NCI-H69 (cell line): ENCODE measurements at places on chromosomes 4 and X.

- DNase-seq: no peak
These were observed 126.8 kb upstream of the MAMLD1 start for GRCh38 chrX:150236327-150236726.

- no peak for DNase-seq
These were observed 543.1 kb upstream of the ADGRL3 start for GRCh38 chr4:60657041-60657440.

- DNase-seq: no peak
These were observed 381.7 kb upstream of the FGF13 start for GRCh38 chrX:139093201-139093600.

- DNase-seq: peak; percentile 45
These were observed 12.4 kb downstream of the YIPF6 start for GRCh38 chrX:68511255-68511654.

DNA sequence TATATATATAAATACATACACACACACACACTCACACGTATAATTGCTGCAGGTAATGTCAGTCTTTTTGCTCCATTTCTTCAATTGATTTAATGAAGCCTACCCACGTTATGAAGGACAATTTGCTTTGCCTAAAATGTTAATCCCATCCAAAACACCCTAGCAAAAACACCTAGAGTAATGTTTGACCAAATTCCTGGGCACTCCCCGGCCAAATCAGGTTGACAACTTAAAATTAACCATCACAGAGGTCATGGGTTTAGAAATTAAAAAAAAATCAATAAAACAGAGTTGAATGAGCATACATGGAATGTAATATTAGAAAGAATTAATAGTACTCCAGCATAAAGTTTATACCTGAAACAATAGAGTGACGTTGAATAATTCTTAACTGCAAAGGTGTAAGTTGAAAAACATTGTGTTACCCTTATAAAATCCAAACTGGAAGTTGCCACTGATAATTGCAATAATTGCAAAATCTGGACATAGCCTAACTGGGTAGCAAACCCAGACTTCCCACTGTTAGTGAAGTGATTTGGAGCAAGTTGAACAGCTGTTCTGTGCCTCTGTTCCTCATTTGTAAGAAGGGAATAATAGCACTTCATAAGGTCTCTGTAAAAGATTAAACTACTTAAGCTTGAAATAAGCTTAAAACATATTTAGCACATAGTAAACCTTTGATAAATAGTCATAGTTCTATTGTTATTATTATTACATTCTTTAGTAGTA lies 2120.5 kb downstream of the PCDH7 start:
- DNase-seq: peak; percentile 28

- no peak for DNase-seq
These were observed 17.1 kb downstream of the RCHY1 start for GRCh38 chr4:75497133-75497532.

GRCh38 chrX:67328476-67328875 lies 215.3 kb upstream of the AR start:
- DNase-seq: no peak

- no peak for DNase-seq
These were observed 42.2 kb upstream of the SCOC start for GRCh38 chr4:140331245-140331644.

DNA sequence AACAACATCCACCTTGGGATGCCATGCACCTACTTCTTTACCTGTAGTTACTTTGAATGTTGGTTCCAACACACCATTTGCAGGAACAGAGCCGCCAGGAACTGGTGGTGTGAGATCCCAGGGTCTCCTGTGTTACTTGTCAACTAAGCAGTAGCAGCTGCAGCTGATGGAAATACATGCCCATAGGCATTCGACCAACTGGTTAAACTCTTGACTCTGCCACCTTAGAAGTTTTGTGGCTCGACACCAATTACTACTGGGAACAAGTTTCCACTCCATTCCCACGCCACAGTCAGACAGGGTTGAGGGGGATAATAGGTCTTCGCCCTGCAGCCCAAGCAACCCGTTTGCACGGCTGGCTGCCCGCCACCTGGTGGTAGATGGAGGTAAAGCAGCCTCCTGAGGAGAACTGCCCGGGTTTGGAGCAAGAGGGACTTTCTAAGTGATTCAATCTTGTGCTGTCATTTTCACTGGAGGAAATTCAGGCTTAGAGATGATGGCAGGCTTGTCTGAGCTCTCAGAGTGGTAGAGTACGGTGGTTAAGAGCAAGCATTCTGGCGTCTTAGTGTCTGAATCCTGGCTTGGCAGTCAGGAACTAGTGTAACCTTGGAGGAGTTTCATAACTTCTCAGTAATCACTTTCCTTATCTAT lies 119.1 kb upstream of the TRIM2 start:
- DNase-seq: peak; percentile 58

- no peak for DNase-seq
These were observed 22.6 kb upstream of the UBA1 start for GRCh38 chrX:47170861-47171692.

DNA sequence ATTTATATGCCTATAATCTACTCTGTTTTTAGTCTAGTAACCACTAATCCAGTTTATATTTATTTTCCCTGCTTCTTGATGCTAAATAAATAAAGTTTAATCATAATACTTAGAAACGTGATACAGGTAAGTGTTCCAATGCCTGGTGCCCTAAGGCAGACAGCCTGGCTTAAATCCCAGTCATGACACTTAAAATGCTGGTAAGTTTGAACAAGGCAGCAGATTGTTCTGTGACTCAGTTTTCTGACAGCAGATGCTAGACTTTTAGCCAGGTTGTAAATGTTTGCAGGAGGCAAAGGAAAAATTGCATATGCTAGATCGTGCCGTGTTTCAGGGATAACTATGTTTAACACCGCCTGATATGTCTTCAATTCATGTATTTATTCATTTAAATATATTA lies 2661.6 kb downstream of the PCDH7 start:
- DNase-seq: peak; percentile 92
